Activated T-cell treated with anti-CD3 and anti-CD28 coated beads, Interleukin-2, amount 50 U/mL, for 1 hour (primary cell): ENCODE measurements at places on chromosomes 6 and 20.

DNA sequence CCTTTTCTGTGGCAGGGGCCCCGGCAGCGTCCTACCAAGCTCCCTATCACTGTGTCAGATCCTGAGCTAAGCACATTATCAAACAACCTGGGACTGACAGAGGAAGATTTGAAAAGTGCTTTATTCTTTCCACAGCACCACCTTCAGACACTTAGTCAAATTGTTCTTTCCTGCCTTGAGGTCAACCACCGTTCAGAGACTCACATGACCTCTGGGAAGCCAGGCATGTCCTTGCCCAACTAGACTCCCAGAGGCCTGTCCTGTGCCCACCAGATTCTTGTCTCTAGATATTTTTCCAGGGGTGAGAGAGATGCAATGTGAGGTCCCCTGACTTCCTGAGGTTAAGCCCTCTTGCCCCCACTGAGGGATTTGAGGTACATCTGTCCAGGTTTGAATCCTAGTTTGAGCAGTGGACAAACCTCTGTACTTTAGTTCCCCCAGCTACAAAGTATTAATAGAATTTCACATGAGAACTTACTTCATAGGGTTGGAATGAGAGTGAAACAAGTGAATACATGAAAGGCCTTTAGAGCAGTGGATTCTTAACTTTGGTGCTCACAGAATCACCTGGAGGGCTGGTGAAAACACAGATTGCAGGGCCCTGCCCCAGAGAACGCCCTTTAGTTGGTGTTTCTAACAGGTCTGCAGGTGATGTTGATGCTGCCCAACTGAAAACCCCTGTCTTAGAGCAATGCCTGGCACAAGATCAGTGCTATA lies 179.8 kb downstream of the CLIC5 start:
- DNase-seq: no peak

DNA sequence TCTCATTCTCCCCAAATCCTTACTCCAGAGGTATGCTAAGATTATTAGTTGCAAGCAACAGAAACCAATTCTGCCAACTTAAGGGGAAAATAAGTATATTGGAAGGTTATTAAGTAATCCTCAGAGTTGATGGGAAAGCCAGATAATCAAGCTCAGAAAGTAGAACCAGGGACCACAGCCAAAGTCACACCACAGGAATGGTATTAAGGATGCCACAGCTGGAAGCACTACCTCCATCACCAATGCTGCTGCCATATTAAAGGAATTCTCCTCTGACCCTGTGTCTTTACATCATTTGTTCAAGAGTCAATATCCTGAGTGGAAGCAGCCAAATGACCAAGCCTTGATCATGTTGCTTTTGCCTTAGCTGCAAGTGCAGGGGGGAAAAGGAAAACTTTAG lies 9.9 kb downstream of the PROCR start:
- DNase-seq: no peak

GRCh38 chr6:39896701-39897100 lies 37.6 kb downstream of the MOCS1 start:
- DNase-seq: no peak

DNA sequence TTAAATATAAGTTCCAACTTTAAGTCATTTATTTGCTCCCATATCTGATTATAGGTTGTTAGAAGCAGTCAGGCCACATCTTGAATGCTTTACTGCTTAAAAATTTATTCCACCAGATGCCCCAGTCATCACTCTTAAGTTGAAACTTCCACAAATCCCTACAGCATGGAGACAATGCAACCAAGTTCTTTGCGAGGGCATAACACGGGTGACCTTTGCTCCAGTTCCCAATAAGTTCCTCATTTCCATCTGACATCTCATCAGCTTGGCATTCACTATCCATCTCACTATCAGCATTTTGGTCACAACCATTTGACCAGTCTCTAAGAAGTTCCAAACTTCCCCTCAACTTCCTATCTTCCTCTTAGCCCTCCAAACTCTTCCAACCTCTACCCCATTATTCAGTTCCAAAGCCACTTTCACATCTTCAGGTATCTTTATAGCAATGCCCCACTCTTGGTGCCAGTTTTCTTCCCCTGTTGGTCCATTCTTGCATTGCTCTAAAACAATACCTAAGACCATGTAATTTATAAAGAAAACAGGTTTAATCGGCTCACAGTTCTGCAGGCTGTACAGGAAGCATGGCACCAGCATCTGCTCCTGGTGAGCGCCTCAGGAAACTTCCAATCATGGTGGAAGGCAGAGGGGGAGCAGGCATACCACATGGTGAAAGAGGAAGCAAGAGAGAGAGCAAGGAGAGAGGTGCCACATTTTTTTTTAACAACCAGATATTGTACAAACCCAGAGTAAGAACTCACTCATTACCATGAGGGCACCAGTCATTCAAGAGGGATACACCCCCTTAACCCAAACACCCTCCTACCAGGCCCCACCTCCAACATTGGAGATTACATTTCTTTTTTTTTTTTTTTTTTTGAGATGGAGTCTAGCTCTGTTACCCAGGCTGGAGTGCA lies 15.9 kb upstream of the ITPR3 start:
- DNase-seq: no peak

GRCh38 chr6:21459641-21460040 lies 133.9 kb upstream of the SOX4 start:
- no peak for DNase-seq

GRCh38 chr6:160523223-160523622 lies 140.9 kb downstream of the LPA start:
- DNase-seq: no peak

- DNase-seq: no peak
Measured at GRCh38 chr20:3935956-3936340, 46.8 kb downstream of the PANK2 start.

GRCh38 chr20:4516876-4517275 lies 204.8 kb upstream of the PRND start:
- DNase-seq: no peak

- no peak for DNase-seq
Measured at GRCh38 chr20:59746155-59746554, 141.8 kb downstream of the PHACTR3 start.

GRCh38 chr20:47106786-47107185 lies 212.1 kb downstream of the EYA2 start:
- DNase-seq: no peak

GRCh38 chr6:5710936-5711335 lies 295.8 kb downstream of the NRN1 start:
- no peak for DNase-seq

- DNase-seq: peak; percentile 43
Measured at GRCh38 chr6:154154389-154154967, 115.4 kb downstream of the OPRM1 start.

GRCh38 chr6:9977411-9977810 lies 437.5 kb downstream of the TFAP2A start:
- DNase-seq: no peak

- no peak for DNase-seq
Measured at GRCh38 chr6:158608221-158608620, 36.3 kb downstream of the DYNLT1 start.

GRCh38 chr6:7812623-7813022 lies 86.7 kb downstream of the BMP6 start:
- no peak for DNase-seq

DNA sequence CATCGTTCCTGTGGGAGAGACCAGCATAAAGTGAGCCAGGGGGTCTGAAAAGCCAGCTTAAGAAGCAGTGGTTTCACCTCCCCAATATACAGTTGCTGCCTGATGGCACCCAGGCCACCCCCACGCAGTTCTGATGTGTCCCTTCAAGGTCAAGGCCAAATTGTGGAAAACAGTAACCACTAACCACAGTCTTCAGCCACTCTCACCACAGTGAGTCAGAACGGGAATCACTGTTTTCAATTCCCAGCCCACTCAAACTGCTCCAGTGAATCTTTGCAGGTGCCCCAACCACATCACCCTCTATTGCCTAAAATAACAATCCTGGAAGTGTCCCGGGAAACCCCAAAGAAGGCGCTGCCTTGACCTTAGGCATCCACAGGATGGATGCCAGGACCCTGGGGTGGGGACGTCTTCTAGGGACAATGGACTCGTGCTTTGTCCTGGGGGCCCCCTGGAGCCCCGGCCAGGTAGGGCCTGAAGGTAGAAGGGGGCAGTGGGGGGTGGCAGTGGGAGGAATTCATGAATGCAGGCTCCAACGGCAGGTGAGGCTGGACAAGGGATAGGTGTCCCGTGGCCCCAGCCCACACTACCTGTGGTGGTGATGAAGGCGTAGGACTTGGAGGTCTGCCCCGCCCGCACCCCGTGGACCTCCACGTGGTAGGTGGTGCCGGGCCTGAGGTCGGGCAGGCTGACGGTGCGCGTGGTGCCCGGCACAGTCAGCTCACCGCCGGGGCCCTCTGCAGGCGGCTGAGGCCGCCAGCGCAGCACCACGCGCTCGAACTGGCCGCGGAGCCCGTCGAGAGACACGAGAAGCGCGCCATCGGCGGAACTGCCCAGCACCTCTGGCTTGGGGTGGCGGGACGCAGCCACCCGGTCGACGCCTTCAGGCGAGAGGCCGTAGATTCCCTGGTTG lies 22.2 kb downstream of the TNXB start:
- DNase-seq: no peak

GRCh38 chr6:32852844-32853540 lies 512 bp downstream of the TAP1 start:
- peak; percentile 71 for DNase-seq

DNA sequence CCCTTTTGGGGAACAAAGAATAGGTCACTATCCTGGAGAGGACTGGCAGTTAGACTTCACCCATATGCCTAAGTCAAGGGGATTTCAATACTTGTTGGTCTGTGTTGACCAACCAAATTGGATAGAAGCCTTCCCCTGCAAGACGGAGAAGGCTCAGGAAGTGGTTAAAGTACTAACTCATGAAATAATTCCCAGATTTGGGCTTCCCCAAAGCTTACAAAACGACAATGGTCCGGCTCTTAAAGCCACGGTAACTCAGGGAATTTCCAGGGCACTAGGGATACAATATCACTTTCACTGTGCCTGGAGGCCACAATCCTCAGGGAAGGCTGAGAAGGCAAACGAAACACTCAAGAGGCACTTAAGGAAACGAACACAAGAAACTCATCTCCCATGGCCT lies 223.1 kb downstream of the GMPR start:
- no peak for DNase-seq

GRCh38 chr6:3460253-3460652 lies 3.4 kb upstream of the SLC22A23 start:
- no peak for DNase-seq

DNA sequence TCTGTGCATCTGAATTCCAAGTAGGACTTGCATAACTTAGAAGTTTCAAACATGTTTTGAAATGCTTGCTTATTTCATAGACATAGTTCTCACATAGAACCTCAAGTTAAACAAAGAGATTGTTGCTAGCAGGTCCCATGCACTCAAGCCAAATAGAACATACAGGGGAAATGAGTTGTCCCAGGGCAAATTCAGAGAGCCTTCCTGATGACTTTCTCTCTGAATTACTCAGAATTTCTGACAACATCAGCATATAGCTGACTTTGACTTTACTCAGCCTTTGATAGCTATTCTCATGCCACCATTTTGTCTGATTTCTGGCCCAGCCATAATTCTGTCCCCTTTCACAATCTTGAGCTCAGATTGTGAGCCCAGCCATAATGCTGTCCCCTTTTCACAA lies 333.2 kb upstream of the PLCB4 start:
- DNase-seq: no peak

- peak; percentile 52 for DNase-seq
Measured at GRCh38 chr20:46040902-46041535, 12.0 kb downstream of the SLC12A5 start.

- DNase-seq: no peak
Measured at GRCh38 chr6:2133716-2134310, 111.6 kb downstream of the GMDS start.

- no peak for DNase-seq
Measured at GRCh38 chr6:70312165-70312745, 9.4 kb upstream of the COL9A1 start.

- peak; percentile 85 for DNase-seq
Measured at GRCh38 chr6:44237813-44238433, 9.0 kb upstream of the HSP90AB1 start.

DNA sequence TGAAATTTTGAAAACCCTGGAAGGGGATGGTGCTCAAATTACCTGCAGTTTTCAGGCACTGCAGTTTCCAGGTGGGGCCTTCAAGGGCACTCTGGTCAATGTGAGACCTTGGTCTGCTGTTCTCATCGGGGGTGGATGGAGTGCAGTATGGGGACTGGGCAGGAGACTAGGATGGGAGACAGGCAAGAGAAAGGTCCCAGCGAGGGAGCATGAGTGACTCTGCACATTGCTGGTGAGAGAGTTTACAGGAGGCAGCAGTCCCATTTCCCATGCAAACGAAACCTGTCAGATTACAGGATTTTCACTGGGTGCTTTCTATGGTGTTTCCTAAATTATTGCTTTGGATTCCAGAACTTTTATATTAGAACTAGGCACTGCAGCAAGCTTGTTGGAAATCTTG lies 73.5 kb upstream of the DTNBP1 start:
- DNase-seq: no peak

- DNase-seq: no peak
Measured at GRCh38 chr20:24253321-24253720, 216.1 kb upstream of the SYNDIG1 start.

GRCh38 chr6:15768999-15769398 lies 106.2 kb upstream of the DTNBP1 start:
- DNase-seq: no peak

GRCh38 chr20:33566781-33567603 lies 77.1 kb downstream of the CBFA2T2 start:
- DNase-seq: no peak

- DNase-seq: no peak
Measured at GRCh38 chr20:58459058-58459750, 56.0 kb downstream of the APCDD1L start.

DNA sequence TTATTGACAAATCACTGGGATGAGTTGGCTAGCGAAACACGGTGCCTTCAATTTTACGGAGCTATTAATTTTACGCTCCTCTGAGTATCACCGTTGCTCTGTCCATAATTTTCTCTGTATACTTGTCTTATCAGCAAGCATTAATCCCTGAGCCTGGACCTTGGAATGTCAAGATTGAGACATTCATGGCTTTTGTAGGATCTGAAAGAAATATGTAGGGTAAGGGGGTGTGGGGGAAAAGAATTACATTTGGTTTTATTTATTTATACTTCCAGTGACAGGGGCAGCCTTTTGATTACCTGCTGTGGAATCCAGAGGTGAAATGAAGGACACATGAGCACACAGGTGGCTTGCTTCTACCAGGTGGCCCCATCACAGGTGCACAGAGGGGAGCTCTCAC lies 46.6 kb downstream of the DTD1 start:
- no peak for DNase-seq

DNA sequence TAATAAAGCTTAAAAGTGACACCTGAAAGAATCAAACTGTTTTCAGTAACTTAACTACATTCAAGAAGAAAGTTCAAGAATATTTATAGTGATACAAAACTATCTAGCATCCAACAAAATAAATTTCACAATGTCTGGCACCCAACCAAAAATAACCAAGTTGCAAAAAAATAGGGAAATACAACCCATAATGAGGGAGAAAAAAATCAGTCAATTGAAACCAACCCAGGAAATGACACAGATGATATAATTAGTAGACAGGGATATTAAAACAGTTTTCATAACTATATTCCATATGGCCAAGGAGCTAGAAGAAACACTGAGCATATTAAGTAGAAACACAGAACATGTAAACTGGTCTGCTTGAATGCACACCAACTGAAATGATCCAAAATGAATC lies 120.2 kb upstream of the BEND3 start:
- no peak for DNase-seq
